Prostate gland (tissue), 2 donors: ENCODE measurements at places on chromosomes 11 and 22. TPM values are rescaled to one million over a fixed set of nuclear protein-coding genes. Genes with fewer than 3 reads are reported as not detected.

The OR9G4 gene
- not detected for total RNA-seq

- no peak for DNase-seq
Observed at GRCh38 chr11:1622086-1622485, at the start of gene KRTAP5-4. TSS of gene KRTAP5-4 (minus strand) at chr11:1622138. CDS start at chr11:1622093, 45 bp downstream.

DNA sequence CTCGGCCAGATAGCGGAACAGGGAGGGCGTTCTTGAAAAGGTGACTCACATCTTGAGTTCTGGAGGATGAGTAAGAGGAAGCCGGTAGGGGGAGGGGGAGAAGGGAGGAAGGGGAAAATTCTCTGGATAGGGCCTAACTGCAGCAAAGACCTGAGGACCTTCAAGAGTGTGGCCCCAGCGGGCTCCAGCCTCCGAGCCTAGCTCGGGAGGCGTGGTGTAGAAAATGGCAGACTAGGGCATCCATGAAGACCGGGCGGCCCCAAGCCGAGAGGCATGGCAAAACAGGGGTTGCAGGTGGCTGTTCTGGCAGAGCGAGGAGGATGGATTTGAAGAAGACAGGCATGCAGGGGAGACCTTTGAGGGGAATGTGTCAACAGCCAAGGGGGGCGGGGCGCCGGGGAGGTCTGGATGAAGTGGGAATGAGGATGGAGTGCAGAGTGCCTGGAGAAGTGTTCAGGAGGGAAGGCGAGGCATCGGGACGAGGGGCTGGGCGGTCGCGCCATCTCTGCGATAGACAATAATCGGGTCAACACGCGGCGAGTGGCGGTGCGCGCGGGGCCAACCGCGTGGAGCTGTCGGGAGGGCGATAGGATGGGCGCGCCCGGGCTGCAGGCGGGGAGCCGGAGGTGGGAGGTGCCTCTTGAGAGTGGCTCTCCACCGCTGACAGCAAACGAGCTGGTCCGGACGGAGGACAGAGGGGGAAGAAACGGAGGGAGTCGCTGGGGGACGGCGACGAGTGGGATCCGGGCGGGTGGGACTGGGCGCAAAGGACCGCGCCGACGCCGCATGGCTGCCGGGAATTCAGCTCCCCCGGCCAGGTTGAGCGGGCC, 40.0 kb upstream of the CREB3L1 start:
- peak; percentile 17 for DNase-seq

The PLEKHB1 gene
- 30.8 TPM for total RNA-seq
